ENCODE measurements at places on chromosomes 16 and 17.

- DNase-seq: no peak
Measured at GRCh38 chr16:66293207-66293735, 73.2 kb upstream of the CDH5 start.

DNA sequence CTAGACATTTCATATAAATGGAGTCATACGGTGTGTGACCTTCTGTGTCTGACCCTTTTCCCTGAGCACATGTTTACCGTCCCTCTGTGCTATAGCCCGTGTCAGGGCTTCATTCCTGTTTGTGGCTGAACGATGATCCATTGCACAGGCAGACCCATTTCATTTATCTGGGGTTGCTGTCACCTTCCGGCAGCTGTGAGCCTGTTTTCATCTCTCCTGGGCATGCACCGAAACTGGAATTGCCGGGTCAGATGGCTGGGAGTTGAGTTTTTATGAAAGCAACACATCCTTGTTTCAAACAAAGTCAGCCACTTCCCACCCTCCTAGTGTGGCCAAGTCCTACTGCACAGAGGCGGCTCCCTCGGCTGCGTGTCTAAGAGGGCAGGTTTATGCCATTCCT is 25.5 kb downstream of the BAIAP2 start:
- no peak for DNase-seq

DNA sequence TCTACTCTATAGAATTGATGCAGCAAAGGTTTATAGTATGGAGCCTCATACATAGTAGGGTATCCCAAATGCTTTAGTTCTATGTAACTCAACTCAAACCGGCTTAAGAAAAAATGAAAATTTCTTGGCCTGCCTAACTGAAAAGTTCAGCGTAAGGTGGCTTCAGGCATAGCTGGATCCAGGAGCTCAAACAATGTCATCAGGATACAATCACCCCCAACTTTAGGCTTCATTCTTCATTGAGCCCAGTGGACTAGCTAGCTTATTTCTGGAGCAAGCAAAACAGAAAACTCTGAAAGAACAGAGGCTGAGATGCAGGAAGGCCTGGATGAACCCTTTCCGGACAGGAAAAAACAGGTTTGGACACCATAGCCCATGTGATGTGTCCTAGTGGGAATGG is 147.5 kb upstream of the HS3ST4 start:
- no peak for DNase-seq

DNA sequence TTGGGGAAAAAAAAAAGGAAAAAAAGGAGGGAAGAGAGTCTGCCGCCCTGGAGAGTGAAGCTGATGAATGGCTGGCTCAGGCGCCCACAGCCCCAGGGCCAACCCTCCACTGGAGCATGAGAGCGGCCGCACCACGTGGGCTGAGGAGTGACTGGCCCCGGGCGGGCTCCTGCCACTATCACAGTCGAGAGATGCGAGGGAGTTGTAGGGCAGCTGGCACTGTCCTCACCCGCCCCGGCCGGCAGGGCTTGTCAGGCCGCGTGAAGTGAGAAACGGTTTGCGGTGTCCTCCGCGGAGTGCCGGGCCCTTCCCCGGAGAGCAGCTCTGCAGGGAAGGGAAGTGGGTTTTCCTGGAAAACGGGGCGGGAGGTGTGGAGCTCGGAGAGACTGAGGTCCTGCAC is 45.9 kb downstream of the JPH3 start:
- no peak for DNase-seq

DNA sequence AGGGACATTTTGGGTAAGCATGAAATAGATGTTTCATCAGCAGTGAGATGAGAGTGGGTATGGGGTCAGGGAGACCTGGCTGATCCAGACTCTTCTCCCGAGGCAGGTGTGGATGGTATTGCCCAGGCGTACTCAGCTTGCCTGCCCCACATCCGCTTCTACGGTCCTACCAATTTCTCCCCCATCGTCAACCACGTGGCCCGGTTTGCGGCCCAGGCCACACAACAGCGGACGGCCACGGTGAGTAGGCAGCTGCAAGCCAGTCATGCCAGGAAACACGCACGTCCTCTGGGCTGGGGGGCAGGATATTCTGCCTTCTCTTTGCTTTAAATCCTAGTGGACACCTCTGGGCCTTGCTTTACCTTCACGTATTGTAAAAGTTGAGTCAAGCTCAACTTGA is 44.7 kb downstream of the CPNE2 start:
- DNase-seq: no peak

DNA sequence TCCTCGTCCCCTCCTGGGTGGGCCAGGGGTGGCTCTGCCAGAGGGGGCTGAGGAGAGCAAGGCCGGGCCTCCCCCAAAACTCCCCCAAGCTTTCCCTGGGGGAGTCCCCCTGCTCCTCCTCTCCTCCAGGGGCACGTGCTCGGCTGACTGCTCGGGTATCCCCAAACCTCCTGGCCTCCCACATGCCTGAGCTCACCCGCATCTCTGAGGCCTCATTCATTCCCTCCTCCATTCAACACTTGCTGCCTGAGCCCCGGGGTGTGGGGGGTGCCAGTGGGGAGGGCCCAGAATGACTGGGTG is 83.1 kb downstream of the RTN4RL1 start:
- DNase-seq: no peak

DNA sequence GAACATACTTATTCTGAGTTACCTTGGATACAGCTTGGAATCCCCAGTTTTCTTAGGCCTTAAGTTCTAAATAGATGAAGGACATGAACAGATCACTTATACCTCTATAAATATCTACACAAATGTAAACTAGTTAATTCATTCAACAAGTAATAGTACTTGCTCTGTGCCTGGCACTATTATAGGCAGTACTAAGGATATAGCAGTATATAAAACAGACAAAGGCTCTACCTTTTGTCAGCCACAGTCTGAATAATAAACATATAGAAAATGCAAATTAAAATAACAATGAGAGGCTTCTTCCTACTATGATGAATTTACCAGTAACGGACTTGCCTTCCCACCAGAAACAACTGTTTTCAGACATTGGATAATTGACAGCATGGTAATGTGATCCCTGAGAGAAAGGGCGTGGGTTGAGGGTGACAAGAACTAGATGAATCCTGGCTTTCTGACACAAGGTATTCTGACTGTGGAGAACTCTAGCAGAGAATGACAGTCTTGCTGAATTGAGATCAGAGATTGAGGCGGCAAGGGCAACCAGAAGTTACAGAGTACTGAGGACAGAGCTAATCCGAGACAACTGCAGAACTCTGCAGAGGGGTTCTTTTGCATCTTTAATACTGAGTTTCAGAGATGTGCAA is 170.5 kb downstream of the TANC2 start:
- no peak for DNase-seq

GRCh38 chr16:73253922-73254480 is 206.1 kb upstream of the ZFHX3 start:
- no peak for DNase-seq

DNA sequence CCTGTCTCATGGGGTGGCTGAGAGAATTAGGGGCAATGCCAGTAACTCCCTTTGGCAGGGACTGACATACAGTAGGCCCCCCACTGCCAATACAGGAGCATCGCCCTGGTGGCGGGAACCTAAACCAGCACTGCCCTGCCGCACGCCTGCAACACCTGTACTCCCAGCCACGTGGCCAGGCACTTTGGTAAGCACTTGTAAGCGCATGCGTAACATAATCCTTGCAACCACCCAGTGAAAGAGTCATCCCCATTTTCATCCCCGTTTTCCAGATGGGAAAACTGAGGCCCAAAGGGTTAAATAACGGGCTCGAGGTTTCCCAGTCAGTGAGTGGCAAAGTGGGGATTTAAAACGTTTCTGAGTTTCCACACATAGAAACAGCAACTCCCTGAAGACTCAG is 17.5 kb downstream of the SCN4A start:
- DNase-seq: no peak
